ENCODE measurements at places on chromosomes 1 and 21. TPM values are rescaled to one million over a fixed set of nuclear protein-coding genes. Genes with fewer than 3 reads are reported as not detected.

TPTE gene
- 0.07 TPM for polyA plus RNA-seq

TRIM17 gene
- polyA plus RNA-seq, result 0.74 TPM

DHRS3 gene
- polyA plus RNA-seq, result 44.2 TPM

C1orf185 gene
- polyA plus RNA-seq, result not detected

DDR2 gene
- 15.1 TPM for polyA plus RNA-seq

AQP10 gene
- polyA plus RNA-seq, result not detected

KIAA0040 gene
- 7.4 TPM for polyA plus RNA-seq

RCSD1 gene
- polyA plus RNA-seq, result 5.0 TPM

LIPI gene
- polyA plus RNA-seq, result not detected

KPRP gene
- not detected for polyA plus RNA-seq

ROR1 gene
- 2.1 TPM for polyA plus RNA-seq

FAM72D gene
- polyA plus RNA-seq, result 0.53 TPM

CSTB gene
- polyA plus RNA-seq, result 143 TPM

CEP170 gene
- 27.3 TPM for polyA plus RNA-seq

TTLL10 gene
- polyA plus RNA-seq, result 0.44 TPM

OR6K6 gene
- not detected for polyA plus RNA-seq

ADGRL2 gene
- polyA plus RNA-seq, result 51.3 TPM

PKP1 gene
- 0.08 TPM for polyA plus RNA-seq

FNDC10 gene
- 39.7 TPM for polyA plus RNA-seq

SHISA4 gene
- polyA plus RNA-seq, result 51.0 TPM

TNFRSF4 gene
- not detected for polyA plus RNA-seq

ABCG1 gene
- 38.7 TPM for polyA plus RNA-seq

PLA2G2A gene
- polyA plus RNA-seq, result 96.2 TPM

C1orf87 gene
- polyA plus RNA-seq, result not detected

FABP3 gene
- 56.7 TPM for polyA plus RNA-seq

TMEM269 gene
- polyA plus RNA-seq, result not detected

RAP1GAP gene
- polyA plus RNA-seq, result 105 TPM

LCE1A gene
- not detected for polyA plus RNA-seq

CD2 gene
- polyA plus RNA-seq, result 1.2 TPM

PRKAA2 gene
- polyA plus RNA-seq, result 0.90 TPM

SPATA45 gene
- not detected for polyA plus RNA-seq

MAGI3 gene
- polyA plus RNA-seq, result 5.4 TPM

PRELP gene
- 19.5 TPM for polyA plus RNA-seq

SPAG17 gene
- 0.26 TPM for polyA plus RNA-seq

CD1E gene
- polyA plus RNA-seq, result not detected

PRKCZ gene
- 50.5 TPM for polyA plus RNA-seq

HES3 gene
- not detected for polyA plus RNA-seq

LAD1 gene
- 0.08 TPM for polyA plus RNA-seq

SHISAL2A gene
- 1.9 TPM for polyA plus RNA-seq

ARMH1 gene
- 47.7 TPM for polyA plus RNA-seq

OSCP1 gene
- 14.1 TPM for polyA plus RNA-seq

GBP6 gene
- not detected for polyA plus RNA-seq

ZYG11A gene
- polyA plus RNA-seq, result not detected

EYA3 gene
- 4.7 TPM for polyA plus RNA-seq

REN gene
- polyA plus RNA-seq, result 0.80 TPM

OVAAL gene
- polyA plus RNA-seq, result not detected

ABCA4 gene
- 0.10 TPM for polyA plus RNA-seq

All from adrenal gland (tissue), 19 donors.